Cortex of kidney (tissue), 1 donor: ENCODE measurements at places on chromosomes 12 and 14.

GRCh38 chr14:35576260-35576659, 42.3 kb downstream of the INSM2 start:
- no peak for DNase-seq

GRCh38 chr12:6540181-6540877, 6.0 kb downstream of the GAPDH start:
- DNase-seq, result no peak

GRCh38 chr14:104970231-104971068, 7.7 kb downstream of the AHNAK2 start:
- no peak for DNase-seq

GRCh38 chr12:54251667-54252284, 28.1 kb downstream of the CBX5 start:
- DNase-seq, result no peak

GRCh38 chr14:35553808-35554207, 19.8 kb downstream of the INSM2 start:
- DNase-seq, result no peak

GRCh38 chr12:124430491-124430890, 135.6 kb downstream of the RFLNA start:
- DNase-seq, result no peak

DNA sequence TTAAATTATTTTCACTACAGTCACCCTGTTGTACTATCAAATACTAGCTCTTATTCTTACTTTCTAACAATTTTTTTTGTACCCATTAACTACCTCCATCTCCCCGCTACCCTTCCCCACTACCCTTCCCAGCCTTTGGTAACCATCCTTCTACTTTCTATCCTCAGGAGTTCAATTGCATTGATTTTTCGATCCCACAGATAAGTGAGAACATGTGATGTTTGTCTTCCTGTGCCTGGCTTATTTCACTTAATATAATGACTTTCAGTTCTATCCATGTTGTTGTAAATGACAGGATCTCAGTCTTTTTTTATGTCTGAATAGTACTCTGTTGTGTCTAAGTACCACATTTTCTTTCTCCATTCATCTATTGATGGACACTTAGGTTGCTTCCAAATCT, 117.8 kb downstream of the FIGNL2 start:
- DNase-seq, result no peak

GRCh38 chr12:66399911-66400306, 97.6 kb downstream of the HELB start:
- DNase-seq, result no peak

DNA sequence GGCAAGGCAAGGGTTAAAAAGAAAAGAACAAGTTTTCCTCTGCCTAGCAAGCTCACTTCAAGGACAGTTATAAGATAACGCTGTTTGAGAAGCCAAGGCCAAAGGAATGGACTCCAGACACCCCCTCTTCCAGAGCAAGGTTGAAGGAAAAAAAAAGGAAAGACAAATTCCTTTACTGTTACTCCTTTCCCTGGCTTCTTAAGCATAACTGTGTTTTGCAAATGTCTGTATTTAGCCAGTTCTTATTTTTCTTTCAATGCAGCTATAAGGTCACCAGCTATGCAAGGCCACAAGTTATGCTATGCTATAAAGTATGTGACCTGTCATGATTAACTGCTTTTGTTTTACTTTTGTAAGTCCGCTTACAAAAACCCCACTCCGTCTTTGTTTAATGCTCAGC, 26.6 kb downstream of the ZNF410 start:
- no peak for DNase-seq

DNA sequence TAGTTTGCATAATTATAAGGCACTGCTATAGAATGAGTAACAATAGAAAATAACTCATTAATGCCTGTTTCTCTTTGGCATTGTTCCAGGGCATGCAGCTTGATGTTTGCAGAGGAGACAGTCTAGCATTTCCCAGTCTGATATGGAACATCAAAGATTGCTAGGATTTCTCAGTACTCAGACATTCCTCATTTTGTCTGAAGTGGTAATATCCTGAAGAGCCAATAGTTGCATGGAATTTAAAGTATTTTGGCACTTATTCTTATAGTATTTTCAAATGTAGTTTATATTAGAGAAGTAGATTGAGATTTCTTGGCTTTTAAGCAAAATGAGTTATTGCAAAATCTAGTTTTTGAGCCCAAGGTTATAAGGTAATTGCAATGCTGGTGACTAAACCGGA, 337.3 kb upstream of the E2F7 start:
- no peak for DNase-seq

- DNase-seq, result no peak
Measured at GRCh38 chr12:38373784-38374183, 57.2 kb downstream of the ALG10B start.

GRCh38 chr12:124386661-124387527, 92.0 kb downstream of the RFLNA start:
- DNase-seq, result no peak

DNA sequence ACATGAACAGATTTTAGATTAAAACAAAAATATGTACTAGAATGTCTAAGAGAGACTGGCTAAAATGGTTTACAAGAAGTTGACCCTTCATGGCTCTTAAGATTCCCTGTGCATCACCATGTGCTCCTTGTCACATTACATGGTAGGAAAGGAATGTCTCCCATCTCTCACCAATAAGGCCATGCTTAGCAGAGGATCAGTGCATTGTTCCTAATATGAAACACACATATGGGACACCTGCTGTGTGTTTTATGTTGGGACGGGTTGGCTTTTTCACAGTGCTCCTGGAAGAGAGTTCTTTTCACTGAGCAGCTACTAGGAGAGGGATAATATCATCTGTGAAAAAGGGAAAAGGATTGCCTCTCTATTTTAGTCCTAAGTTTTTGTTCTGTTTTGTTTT, 9.6 kb downstream of the PFKM start:
- DNase-seq, result no peak

GRCh38 chr12:6708960-6709394, 8.4 kb upstream of the PIANP start:
- no peak for DNase-seq

DNA sequence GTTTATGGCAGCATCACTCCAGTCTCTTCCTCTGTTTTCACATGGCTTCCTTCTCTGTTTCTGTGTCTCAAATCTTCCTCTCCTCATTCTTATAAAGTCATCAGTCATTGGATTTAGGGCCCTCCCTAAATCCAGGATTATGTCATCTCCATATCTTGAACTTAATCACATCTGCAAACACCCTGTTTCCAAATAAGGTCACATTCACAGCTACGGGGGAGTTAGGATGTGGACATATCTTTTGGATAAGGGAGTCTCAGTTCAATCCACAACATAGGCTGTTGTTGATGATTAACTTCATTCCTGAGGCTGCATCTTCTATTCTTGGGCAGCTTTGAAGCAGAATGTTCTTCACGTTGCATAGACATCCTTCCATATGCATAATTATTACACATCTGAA, 40.3 kb upstream of the NTF3 start:
- DNase-seq, result no peak
